ENCODE measurements at places on chromosomes 4 and X.

- peak; percentile 91 for DNase-seq
These were observed at the start of gene NEIL3 for GRCh38 chr4:177309522-177310371. Gene NEIL3 (plus strand): TSS chr4:177309874. CDS start chr4:177309954, 80 bp downstream.

- no peak for DNase-seq
These were observed 170.3 kb downstream of the DHRSX start for GRCh38 chrX:2330487-2330886.

GRCh38 chr4:41129128-41129754 is 85.1 kb downstream of the APBB2 start:
- peak; percentile 19 for DNase-seq

DNA sequence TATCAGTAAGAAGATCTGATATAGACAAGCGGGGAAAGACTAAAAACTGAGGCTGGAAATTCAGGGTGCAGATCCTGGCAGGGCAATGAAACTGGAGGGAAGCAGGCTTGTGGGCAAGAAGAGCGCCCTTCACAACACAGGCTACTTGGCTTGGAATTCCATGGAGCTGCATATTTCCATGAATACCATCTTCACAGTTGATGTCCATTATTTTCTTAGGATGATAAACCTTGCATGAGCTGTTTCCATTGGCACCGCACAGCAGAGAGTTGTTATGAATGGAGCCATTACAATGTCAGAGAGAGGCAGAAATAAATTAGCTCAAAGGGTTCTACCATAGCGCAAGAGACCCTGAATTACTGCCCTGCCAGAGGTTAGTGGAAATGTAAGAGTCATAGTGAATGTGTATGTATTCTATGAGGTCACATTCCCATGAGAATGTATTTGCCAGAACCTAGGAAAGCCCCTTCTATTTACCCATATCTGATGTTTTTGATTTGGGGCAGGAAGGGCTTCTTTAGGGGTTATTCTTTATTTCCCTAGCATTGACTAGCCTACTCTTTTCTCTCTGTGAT is 215.6 kb downstream of the PALLD start:
- no peak for DNase-seq
